ENCODE measurements at places on chromosomes 3 and 15. TPM values are rescaled to one million over a fixed set of nuclear protein-coding genes. Genes with fewer than 3 reads are reported as not detected.

SPTBN5 gene
- 2.0 TPM for polyA plus RNA-seq

GRAMD2A gene
- polyA plus RNA-seq: 0.19 TPM

PLSCR4 gene
- polyA plus RNA-seq: 45.2 TPM

ZNF860 gene
- polyA plus RNA-seq: 2.4 TPM

FSTL1 gene
- polyA plus RNA-seq: 445 TPM

APOD gene
- 395 TPM for polyA plus RNA-seq

ARHGEF3 gene
- polyA plus RNA-seq: 22.4 TPM

DNA sequence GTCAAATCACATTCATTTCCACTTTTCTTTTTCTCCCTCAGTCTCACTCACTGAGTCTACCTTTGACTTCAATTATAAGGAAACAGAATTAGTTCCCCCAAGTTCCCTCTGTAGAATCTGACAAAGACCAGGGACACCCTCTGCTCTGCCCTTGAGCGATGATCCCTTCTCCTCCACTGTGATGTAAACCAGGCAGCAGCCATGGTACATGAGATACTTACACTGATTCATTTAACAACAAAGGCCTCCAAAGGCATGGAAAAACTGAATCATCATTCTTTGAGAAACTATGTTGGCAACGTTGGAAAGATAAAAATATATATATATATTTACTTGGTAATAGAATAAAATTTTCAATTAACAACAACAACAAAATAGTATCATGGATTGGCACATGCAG lies 84.1 kb downstream of the P3H2 start:
- DNase-seq: no peak

DNA sequence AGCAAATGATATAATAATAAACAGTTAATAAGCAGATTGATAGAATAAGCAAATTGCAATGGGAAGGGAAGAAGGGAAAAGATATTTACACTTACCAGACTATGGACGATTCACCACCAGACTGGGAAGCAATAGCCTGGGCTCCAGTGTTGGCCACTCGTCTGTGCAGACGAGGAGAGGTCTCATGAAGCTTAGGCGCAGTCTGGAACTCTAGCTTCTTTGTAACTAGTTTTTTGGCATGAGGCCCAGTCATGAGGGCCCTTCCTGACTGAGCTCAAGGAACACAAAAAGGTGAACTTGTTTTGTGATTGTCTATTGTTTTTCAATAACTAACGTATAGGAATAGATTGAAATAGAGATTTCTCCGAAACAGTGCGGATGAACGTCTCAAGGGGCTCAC lies 63.3 kb upstream of the GATM start:
- no peak for DNase-seq

DNA sequence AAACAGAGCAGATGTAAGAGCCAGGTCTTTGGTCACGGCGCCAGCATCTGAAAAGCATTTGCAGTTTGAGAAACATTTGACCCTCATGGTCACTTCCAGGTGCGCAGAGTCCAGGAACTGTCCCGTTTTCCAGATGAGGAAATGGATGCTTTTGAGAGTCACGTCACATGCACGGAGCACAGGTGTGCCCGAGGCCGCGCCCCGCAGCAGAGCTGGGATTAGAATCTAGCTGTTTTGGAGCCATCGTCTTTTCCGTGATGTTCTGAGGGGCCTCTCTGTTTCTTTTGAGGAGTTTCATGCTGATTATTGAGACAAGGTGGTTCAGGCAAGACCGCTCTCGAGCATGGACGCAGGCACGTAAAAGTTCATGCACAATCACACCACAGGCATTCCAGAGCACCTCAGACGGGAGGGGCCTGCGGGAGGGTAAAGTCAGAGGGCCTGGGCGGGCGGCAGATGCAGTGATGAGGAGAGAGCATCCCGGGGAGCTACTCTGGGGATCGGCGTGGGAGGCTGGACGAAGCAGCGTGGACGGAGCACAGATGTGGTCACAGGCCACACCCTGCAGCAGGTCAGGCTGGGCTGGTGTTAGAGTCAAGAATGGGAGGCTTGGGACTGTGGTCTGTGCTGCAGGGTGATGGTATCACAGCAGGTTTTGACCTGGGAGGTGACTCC lies 139.2 kb upstream of the MEF2A start:
- no peak for DNase-seq

DNA sequence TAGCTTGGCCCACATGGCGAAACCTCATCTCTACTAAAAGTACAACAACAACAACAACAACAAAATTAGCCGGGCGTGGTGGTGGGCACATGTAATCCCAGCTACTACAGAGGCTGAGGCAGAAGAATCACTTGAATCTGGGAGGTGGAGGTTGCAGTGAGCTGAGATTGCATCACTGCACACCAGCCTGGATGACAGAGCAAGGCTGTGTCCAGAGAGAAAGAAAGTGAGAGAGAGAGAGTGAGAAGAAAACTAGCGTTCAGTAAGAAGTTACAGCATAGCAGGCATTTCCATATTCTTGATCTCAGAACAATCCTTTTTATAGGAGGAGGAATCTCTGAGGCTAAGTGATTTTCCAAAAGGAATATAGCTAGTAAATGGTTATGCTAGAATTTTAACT lies 1076.1 kb downstream of the AGBL1 start:
- no peak for DNase-seq

DNA sequence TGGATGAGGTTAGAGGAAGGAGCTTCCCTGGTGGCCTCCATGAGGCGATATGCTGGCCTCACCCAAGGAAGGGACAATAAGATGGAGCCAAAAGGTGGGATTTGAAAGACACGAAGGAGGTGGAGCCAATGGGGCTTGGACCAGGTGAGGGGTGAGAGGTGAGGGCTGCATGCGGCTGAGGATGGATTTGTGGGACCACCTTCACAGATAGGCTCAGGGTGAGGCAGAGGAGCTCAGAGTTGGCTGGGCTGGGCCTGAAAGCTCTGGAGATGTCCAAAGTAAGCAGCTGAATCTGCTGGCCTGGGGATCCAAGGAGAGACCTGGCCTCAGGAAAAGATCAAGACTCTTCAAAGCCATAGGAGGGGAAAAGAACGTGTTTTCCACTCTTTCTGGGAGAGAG lies 49.8 kb downstream of the EXOG start:
- no peak for DNase-seq

DNA sequence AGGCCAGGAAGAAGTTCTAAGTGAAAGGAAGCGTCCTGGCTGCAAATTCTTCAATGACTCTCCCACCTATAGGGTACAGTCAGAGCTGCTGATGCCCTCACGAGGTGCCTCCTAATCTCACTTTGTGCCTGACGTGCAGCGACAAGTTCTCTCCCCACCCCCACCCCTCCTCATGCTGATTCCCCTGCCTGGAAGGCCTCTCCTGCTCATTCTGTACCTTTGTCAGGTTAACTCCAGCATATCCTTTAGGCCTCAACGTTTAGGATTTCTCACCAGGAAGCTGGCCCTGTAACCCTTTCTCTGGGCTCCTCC lies 25.0 kb downstream of the SLC12A8 start:
- no peak for DNase-seq

- DNase-seq: no peak
Measured at GRCh38 chr3:14522768-14523167, 17.4 kb downstream of the GRIP2 start.

DNA sequence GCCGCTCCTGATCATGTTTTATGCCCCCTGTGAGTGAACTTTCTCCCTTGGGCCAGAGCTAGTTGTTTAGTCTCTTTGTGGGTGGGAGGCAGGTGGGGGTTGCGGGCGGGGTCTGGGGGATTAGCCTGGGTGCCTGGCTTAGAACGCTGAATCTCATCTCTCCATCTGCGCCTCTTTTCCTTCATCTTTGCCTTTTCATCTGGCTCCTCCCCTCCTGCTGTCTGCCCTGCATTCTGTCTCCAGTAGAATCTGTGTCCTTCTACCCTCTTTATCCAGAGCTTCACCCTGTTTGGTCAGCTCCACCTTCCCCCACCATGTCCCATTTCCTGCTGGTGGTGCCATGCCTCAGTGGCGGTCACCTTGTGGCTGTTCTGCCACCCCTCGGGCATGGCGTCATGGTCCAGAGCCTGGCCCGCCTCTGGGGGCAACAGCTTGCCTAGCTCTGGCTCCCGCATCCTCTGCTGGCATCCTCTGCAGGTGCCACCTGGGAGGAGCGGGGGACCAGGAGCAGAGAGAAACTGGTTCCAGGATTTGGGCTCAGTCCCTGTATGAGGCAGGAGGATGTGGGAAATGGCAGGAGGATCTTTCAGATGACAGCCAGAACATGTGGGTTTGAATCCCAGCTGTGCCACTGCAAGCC lies 44.3 kb downstream of the PDIA5 start:
- DNase-seq: no peak

DNA sequence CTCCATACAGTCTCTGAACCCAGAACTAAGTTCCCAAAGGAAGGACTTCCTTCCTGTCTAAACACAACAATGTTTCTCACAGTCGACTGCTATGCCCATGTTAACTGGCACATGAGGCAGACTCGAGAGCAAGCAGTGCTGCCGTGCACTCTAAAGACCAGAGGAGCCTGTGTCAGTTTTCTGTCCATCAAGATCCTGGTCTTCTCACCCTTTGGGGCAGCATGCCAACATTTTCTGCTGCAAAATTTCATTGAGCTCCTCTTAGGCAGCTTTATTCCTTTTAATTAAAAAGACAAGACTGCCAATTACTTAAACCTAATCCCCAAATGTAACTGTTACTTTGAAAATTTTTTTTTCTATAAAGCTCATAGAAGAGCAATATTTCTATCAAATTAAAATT lies 205.1 kb downstream of the GAP43 start:
- DNase-seq: no peak
